ENCODE measurements at places on chromosomes 4 and X.

DNA sequence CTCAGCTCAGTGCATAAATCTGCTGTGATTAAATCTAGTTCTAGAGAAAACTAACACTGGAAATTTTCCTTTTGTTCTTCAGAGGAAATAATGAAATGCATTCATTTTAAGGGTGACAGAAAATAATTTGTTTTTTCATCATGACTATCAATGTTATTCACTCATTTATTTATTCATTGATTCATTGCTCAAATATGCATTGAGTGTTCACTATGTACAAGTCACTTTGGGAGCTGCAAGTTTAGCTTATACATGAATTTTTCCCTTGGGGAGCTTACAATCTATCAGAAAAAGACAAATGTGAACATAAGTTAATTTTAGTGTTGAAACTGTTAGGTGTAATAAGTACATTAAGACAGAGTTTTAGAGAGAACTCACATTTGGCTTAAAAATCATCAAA is 897.8 kb downstream of the CENPC start:
- no peak for DNase-seq

GRCh38 chr4:74084984-74085383 is 14.0 kb downstream of the CXCL2 start:
- DNase-seq, result no peak

DNA sequence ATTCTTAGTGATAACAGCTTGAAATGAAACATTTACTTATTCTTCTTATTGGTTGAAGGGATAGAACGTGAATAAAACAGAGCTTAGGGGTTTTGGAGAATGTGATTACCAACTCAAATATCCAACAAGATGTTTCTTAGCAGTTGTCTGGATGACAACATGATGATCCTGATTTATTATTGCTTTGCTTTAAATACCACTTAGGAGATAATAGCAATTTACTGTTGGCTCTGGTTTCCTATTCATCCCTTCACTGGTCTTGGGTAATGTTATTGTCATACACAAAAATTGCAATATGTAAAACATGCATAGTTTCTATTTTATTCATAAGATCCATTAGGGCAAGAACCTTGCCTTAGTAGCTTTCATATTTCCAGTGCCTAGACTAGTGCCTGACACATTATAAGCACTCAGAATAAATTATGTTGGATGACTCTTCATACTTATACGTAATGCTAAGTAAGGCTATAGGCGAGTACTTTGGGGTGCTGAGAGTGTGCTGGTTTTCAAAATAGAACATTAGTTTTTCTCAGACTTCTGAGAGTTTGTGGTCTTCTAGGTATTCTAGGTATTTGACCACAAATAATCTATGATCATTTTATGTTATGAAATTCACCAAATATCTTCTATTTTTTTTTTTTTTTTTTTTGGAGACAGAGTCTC is 58.6 kb upstream of the PGRMC2 start:
- no peak for DNase-seq

DNA sequence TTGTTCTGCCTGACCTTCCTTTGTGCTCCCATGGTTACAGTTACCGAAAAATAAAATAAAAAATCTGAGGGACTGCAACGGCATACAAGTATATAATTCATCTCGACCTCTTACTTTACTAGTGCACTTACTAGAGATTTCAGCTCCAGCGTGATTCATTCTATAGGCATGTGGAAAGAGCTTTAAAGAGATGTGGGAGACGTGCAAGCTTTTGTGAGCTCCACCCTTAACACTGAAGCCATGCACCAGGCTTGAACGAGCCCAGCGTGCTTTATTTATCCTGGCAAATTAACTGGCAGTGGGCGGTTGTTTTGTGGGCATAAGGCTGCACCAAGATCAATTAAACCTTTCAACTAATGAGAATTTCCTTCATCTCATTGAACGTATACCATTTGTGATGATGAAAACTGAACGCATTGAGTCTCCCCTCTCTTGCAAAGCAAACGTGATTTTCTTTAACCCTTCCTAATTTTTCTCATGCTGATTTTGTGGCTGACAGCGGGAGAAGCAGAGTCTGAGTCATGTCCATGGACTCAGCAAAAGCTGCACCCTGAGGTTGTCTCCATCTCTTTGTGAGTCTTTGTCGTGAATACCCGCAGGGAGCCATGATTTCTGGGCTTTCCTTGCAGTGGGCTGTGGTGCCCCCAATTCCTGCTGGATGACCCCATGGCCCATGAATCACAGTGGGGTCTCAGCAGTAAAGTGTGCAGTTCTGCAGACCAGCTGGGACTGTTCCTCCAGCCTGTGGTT is 60.1 kb downstream of the MXRA5 start:
- peak; percentile 48 for DNase-seq

- DNase-seq, result no peak
These were observed 1746.4 kb upstream of the PCDH7 start for GRCh38 chr4:28973587-28974350.

- peak; percentile 17 for DNase-seq
These were observed 73.0 kb downstream of the ABLIM2 start for GRCh38 chr4:8085491-8086117.

- peak; percentile 41 for DNase-seq
These were observed 70.8 kb upstream of the HHIP start for GRCh38 chr4:144575181-144575580.

DNA sequence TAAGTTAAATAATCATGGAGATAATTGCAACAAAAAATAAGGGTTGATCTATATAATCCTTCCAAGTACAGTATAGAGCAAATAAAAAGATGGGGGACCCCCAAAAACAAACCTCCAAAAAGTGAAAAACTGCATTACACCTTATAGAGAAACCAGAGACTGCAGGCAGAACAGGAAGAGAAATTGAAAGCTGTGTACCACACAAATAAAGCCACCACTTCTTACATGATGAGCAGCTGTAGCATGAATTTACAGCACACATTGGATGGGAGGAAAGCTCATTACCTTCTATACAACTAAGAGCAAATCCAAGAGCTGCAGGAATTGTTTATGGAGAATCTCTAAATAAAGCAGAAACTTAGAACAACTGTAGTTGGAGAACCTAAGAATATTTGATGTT is 152.4 kb upstream of the PDE5A start:
- DNase-seq, result no peak

DNA sequence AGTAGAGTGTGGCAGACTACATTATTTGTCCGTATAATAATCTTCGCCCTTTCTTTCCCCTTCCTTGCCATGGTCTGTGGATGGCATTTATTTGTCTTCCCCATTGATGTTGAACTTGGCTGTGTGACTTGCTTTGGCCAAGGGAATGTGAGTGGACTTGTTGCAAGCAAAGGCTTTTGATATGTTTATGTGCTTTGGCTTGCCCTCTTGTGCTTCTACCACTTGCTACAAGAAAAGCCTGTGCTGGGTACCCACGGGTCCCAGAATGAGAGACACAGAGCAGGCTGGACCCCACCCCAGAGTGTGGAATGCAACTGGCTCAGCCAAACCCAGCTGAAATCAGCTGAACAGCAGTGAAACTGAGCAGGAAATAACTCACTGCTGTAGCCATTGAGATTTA is 63.0 kb downstream of the FAM184B start:
- no peak for DNase-seq

DNA sequence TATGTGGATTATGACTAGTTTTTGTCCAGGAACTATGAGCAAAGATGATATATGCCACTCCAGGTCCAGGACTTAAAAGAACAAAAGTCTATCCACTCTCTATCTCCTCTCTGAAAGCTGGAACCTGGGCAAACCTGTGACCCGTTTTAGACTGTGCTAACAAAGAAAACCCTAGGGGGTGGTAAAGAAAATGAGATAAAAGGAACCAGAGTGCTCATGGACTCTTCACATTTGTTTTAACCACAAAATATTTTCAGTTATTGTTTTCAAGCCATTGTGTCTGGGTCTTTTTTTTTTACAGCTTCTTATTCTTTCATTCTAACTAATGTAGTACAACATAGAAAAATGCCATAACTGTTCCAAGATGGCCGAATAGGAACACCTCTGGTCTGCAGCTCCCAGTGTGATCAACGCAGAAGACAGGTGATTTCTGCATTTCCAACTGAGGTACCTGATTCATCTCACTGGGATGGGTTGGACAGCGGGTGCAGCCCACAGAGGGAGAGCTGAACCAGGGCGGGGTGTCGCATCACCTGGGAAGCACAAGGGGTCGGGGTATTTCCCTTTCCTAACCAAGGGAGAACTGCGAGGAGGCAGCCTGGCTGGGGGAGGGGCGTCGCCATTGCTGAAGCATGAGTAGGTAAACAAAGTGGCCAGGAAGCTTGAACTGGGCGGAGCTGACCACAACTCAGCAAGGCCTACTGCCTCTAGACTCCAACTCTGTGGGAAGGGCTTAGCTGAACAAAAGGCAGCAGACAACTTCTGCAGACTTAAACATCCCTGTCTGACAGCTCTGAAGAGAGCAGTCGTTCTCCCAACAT is 45.1 kb downstream of the CHM start:
- no peak for DNase-seq

- DNase-seq, result peak; percentile 25
These were observed 2.1 kb upstream of the SRPK3 start for GRCh38 chrX:153778684-153779101.

- DNase-seq, result peak; percentile 82
These were observed 347.8 kb downstream of the ANK2 start for GRCh38 chr4:113397114-113397701.

DNA sequence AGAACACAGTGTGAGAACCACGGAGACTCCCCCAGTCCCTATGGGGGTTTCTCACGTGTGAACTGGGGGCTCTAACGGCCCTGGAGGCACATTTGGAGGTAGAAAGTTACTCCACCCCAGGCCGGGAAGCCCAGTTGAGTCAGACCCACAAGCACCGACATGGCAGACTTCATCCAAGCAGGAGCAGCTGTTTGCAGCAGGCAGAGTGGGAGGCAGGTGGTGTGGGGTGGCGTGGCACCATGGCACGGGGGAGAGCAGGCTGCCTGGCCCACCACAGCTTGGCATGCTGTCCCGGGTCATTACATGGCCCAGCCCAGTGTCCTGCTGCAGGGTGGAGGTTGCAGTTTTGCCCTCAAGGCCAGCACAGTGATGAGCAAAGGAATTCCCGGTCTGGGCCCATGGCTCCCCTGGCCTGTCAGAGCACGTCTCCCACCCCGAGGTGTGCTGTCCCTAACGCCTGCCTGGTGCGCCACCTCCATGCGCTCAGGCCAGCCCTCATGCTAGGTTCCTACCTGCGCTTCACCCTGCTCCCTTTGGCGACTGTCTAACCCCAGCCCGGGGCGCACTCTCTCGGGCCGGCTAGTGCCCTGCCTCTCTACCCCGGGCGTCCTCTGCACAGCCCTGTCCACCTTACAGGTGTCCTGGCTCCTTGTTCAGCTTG is 90.6 kb upstream of the AFAP1 start:
- no peak for DNase-seq

GRCh38 chrX:15946783-15947580 is 92.4 kb upstream of the AP1S2 start:
- no peak for DNase-seq

- no peak for DNase-seq
These were observed 56.7 kb upstream of the ATOH1 start for GRCh38 chr4:93771640-93772411.

DNA sequence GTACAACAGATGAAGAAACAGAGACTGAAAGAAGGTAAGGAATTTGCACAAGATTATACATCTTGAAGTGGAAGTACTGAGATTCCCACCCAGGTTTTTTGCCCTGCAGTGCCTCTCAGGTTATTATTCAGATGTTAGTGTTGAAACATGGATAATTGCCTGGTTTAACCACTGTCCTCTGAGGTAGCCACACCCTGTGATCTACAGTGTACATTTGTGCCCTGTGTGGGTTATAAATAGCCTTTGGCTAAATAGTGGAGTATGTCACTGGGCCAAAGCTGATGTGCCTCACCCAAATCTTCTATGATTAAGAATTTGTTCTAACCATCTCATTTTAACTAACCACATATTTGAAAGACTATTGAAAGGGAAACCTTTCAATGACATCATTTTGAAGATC is 5.4 kb upstream of the ASB5 start:
- no peak for DNase-seq

DNA sequence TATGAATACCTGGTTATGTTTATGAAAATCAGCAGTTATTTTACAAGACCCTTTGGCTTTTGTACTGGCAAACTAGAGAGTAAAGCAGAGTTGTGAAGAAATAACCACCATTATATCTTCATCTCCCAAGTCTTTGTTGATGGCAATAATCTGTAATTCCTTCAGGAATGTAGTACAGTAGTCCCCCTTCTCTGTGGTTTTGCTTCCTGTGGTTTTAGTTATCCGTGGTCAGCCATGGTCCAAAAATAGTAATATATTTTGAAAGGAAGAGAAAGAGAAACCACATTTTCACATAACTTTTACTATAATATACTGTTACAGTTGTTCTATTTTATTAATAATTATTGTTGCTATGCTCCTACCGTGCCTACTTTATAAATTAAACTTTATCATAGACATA is 27.8 kb downstream of the BANK1 start:
- DNase-seq, result no peak

- no peak for DNase-seq
These were observed 108.3 kb upstream of the RBPJ start for GRCh38 chr4:26212528-26212927.

DNA sequence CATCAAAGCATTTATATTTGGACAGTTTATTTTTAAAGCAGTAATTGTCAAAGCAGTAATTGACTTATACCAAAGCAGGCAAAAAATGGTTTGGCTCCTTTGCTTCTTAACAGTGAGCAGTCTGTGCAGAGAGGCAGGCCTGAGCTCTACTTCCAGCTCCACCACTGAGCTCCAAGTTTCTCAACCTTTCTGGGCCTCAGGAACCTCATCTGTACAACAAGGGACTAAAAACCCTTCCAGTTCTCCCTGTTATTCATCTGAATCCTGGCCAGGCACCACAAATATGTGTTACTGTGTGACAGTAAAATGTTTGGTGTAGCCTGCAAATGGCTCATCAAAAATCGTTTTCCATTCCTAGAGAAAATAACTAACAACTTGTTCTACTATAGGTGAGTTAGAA is 88.7 kb upstream of the TTC29 start:
- DNase-seq, result no peak

GRCh38 chr4:82644734-82645126 is 82.9 kb upstream of the TMEM150C start:
- DNase-seq, result no peak

Measured in left hindlimb (tissue), 1 donor.